Stimulated activated CD8-positive, alpha-beta memory T cell treated with anti-CD3 and anti-CD28 coated beads, Interleukin-15, amount 100 ng/mL, for 24 hours (primary cell): ENCODE measurements at places on chromosomes 2 and 18.

- DNase-seq: no peak
Observed at GRCh38 chr18:78494204-78495085, 485.2 kb upstream of the SALL3 start.

GRCh38 chr2:54503828-54504227 lies 47.7 kb downstream of the SPTBN1 start:
- no peak for DNase-seq

GRCh38 chr2:240648155-240648649 lies 22.9 kb downstream of the GPR35 start:
- DNase-seq: no peak

DNA sequence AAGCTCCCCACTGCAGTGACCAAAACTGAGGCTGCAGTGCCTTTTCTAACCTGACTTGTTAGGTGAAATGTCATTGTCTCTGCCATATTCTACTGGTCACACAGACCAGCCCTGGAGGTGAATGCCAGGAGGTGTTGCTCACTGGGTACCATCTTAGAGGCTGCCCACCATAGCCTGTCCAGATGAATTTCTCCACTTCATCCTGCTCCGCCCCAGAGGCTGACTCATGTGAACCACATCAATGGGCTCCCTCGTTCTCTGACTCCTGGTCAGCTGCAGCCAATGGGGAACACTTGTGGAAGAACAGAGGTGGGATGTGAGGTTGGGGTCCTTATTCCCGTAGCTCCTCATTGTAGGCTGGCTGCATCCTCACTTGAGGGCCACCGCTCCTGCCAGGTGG lies 3.4 kb upstream of the NARS1 start:
- DNase-seq: no peak

GRCh38 chr2:3173031-3173430 lies 204.6 kb downstream of the EIPR1 start:
- no peak for DNase-seq

GRCh38 chr2:69631402-69631801 lies 12.1 kb downstream of the AAK1 start:
- DNase-seq: no peak

DNA sequence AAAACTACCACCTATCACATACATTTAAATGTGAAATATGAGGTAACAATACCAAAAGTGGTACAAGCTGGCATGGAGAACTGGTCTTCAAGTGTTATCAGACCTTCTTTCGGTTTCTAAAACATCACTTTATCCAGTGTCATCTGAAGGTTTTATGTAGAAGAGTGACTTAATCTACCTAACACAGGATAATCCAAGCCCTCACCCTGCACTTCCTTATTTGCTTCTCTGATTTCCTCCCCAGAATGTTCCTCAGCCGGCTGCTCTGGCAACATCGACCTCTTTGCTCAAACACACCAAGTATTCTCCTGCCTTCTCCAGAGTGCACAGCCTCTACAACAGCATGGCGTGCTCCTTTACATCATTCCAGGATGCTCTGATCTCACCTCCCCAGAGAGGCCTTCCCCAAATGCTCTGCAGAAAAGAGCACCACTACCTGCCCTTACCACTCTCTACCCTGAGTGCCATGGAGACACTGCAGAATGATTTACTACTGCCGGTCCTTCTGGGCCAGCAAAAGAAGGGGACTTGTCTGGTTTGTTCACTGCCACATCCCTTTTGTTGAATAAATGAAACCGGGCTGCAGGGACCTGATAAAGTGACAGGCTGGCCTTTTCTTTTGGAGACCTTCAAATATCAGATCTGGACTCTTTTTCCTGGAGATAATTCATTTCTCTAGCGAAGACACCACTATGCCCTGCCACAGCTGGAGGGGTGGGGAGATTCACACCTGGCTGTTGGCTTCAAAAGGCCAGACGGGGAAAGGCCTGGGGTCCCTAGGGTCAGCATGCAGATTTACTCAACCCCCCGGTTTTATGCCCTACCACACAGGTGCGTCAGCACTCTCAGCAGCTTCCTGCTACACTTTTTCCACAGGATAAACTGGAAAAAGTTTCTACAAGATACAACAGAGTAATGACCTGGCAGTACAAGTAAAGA lies 42.0 kb downstream of the TTR start:
- DNase-seq: no peak

DNA sequence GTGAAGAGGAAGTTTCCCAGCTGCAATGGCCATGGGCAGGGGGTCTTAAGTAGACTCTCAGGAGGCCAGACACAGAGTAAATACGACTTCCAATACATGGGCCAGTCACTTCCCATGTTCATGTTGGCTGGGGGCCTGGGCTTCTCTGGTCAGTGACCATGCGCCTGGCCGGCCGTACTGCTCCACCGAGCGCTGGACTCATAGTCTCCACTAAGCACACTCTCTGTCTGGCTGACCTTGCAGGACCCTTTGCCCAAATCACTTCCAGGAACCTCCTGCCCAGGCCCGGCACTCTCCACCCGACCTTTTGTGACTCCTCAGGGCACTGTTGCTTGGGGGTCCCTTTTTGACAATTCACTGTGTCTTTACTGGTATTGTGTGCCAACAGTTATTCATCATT lies 69.3 kb downstream of the SOWAHC start:
- no peak for DNase-seq

GRCh38 chr2:9330612-9331270 lies 92.6 kb downstream of the ITGB1BP1 start:
- DNase-seq: no peak

DNA sequence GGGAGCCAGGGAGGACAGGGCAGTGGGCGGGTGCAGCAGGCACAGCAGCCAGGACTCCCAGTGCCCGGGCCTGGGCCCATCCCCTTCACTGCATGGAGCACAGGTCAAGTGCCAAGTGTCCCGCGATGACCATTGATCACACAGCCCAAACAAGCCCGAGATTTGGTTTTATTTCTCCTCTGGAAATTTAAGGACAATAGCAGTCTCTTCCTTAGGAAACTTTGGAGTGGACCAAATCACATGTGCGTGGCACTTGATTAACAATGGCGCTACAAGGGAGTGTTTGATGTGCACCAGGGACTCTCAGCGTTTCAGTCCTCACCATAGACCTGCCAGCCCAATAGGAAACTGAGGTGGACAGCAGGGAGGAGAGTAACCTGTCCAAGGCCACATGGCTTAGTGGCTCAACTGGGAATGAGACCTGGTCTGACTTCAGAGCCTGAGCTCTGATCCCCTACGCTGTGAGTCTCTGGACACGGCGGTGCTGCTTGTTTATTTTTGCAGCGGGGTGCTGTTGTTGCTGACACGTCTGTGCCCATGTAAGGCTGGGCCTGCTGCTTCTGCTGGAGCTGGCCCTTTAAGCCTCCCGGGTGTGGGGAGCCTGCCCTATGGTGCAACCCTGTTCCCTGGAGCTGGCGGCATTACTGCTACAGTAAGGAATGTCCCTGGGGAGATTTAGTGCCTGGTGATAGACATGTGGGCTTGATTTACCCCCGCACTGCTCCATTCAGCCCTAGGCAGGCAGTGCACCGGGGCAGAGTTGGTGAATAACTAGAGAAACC lies 194.2 kb downstream of the INHBB start:
- no peak for DNase-seq

DNA sequence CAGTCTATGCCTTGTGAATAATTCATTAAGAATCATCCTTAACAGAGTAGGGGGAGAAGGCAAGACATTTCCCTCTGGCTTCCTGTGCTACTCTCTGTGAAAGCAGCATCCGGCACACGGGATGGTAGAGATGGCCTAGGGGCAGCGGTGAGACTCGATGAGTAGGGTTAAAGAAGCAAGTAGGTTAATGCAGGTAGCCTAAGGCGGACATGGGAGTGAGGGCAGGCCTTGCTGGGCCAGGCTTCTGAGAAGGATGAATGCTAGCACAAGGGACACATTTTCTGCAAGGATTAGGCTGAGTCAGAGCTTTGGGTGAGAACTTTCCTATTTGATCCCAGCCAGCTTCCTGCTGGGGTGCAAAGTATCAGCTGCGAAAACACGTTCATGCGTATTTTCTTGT lies 80.8 kb downstream of the NXPH2 start:
- DNase-seq: no peak
